Stimulated activated CD8-positive, alpha-beta memory T cell treated with anti-CD3 and anti-CD28 coated beads, Interleukin-4, amount 100 ng/mL, for 48 hours (primary cell): ENCODE measurements at places on chromosomes 11 and 22.

DNA sequence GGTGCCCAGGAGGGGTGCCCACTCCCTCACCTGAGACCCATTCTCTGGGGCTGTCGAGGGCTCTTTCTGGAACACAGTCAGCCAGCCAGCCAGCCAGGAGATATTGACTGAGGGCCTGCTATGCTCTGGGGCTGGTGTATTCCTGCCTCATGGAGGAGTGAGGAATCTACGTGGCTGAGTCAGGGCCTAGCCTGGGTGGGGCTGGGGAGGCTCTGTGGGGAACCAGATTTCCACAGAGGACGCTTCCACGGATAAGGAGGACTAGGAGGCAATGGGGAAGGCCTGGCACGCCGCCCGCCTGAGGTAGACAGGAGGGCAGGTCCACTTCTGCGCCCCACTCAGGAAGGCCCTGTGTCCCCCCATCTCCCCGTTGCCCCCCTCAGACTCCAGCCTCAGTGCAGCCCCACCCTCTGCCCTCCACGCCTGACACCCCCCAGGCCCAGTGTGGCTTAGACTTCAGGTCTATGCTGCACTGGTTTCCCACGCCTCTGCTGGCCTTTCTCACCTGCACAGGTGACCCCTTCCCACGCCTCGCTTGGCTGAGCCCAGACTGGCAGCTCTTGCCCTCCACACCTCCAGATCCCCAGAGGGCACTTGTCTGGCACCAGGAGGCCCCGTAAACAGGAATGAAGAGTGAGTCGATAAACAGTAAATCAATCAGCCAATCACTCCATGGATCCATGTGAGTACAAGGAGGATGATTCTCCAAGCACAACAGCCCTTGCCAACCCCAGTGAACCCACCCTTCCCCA is 37.5 kb downstream of the MACROD1 start:
- DNase-seq = no peak

GRCh38 chr22:24093855-24094254 is 82.8 kb downstream of the CABIN1 start:
- no peak for DNase-seq

GRCh38 chr22:26045051-26045450 is 124.2 kb upstream of the SEZ6L start:
- no peak for DNase-seq

DNA sequence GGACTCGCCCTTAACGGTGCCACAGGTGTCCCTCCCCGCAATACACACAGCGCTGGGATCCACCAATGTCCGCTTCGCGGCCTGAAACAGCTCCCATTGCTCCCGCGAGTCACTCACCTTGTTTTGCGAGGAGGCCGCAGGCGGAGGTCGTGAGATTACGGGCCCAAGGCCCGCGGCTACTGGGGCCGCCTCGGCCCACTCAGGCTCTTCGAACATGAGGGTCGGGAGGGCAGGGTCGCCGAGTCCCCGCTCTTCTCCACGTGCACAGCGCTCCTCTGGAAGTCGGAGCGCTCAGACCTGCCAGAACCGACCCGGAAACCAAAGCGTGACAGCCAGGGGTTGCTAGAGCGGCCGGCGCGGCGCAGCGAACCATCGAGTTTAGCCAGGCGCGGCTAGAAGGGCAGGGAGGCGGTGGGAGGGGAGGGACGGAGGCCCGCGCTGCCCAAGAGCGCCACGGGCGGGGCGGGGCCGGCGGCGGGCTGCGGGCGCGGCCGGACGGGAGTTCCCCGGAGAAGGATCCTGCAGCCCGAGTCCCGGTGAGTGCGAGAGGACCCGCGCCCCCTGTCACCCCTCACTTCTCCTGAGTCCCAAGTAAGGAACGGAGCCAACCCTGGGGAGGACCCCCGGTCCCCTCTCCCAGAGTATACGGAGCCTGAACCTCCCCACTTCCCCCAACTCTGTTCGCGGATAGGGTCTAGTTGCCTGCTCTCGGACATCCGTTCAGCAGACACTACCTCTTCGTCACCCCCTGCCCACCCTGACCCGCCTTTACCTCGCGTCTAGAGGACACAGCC is at the start of the genes ILK and RRP8:
Gene ILK, plus strand, starts transcription at position 488 of the 794 bp plus-strand sequence. CDS start 498 bp downstream, outside the sequence.
Gene RRP8, minus strand, starts transcription at position 330 of the 794 bp plus-strand sequence. Its CDS starts 114 bp downstream, at position 216.
- DNase-seq = peak; percentile 92

- DNase-seq = no peak
These were observed 87.7 kb downstream of the PDE2A start for GRCh38 chr11:72586321-72587090.

DNA sequence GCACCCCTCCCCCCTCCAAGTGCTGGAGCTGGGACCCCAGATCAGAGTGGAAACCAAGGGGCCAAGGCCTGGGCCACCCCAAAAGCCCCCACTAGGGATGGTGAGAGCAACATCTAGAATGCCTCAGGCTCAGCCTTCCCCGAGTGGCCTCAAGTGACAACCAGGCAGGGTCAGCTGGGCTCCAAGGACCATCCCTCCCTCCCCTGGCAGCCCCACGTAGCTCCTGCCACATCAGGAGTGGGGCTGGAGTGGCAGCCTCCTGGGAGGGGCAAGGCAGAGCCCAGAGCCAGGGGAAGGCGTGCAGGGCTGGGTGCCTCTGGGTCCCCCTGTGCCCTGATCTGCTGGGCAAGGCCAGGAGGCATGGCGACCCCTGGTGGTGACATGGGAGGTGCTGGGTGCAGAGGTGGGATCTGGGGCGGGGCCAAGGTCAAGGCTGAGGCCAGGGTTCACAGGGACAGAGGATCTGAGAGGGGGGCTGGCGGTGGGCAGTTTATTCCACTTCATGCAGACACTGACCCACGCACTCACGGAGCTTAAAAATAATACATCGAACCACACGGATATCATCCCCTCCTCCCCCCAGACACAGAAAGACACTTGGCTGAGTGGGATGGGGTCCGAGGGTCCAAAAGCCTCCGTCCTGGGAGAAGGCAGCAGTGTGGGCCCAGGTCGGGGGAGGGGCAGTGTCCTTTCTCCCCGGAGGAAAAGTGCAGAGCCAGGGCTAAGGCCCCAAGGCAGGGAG is 15.8 kb upstream of the EHD1 start:
- DNase-seq = peak; percentile 99

- DNase-seq = no peak
These were observed 93.8 kb downstream of the MIAT start for GRCh38 chr22:26751217-26751616.

DNA sequence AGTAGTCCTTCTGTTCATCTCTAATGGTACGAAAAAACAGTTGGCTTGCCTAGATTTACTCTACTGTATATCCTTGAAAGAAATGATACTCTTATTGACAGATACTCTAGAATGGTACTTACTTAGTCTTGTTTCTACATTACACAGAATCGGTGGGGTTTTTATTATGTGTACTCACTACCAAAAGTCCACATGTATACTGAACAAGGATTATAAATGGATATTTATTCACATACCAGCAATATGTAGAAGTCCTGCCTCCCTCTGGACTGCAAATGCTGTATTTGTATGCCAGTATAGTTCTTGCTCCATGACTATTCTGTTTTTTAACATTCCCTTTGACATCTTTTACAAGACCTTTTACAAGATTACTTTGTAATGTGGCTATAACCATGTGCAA is 13.9 kb downstream of the PCF11 start:
- DNase-seq = no peak

DNA sequence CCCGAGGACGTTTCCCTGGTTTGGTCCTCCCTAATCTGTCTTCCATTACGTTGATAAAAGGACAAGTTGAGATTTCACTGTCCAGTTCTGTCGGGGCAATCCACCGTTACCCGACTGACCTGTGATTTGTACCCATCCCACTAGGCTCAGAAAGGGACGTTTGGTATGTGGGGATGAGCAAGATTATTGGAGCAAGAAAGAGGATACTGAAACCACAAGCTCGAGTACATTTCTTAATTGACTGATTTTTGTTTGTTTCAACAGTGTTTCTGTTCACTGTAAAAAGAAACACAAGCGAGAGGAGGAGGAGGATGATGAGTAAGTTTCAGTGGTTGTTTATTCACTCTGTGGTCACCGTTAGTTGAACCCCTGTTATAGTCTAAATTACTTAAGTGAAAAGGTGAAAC is 969 bp downstream of the CCDC117 start:
- DNase-seq = no peak

GRCh38 chr11:77876045-77876444 is 55.1 kb downstream of the AAMDC start:
- no peak for DNase-seq

DNA sequence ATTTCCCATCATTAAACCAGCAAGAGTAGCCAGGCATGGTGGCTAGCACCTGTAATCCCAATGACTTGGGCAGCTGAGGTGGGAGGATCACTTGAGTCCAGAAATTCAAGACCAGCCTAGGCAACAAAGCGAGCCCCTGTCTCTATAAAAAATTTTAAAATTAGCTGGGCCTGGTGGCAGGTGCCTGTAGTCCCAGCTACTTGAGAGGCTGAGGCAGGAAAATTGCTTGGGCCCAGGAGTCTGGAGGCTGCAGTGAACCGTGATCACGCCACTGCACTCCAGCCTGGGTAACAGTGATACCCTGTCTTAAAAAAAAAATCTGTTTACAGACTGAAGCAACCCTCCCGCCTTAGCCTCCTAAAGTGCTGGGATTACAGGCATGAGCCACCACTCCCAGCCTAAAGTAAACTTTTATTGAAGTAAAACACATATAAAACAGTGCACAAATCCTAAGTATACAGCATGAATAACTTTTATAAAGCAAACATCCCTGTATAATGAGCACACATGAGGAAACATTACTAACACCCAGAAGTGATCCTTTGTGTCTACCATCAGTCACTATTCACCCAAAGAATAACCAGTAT is 12.6 kb downstream of the UCP3 start:
- DNase-seq = peak; percentile 30

- DNase-seq = no peak
These were observed 51.3 kb downstream of the RPL27A start for GRCh38 chr11:8733852-8734251.

DNA sequence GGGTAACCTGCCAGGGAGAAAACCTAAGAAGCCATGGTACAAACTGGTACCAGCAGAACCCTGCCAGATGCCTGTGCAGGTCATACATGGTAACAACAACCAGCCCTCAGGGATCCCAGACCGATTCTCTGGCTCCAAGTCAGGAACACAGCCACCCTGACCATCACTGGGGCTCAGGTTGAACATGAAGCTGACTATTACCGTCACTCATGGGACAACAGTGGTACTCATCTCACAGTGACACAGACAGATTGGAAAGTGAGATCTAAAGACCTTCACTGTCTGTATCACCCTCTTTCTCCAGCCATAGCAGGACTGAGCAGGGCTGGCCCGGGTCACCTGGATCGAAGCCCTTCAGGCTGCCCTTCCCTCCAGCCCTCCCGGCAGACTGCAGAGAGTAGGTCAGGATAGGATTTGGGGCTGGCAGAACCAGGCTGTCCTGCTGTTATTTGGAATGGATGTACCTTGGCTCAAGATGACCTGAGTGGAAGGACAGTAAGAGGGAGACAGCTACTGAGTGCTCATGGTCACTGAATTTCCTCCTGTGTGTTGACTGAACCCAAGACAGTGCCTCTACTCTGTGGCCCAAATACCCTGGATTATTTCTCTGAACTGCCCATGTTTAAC is 94.7 kb downstream of the GGTLC2 start:
- no peak for DNase-seq

DNA sequence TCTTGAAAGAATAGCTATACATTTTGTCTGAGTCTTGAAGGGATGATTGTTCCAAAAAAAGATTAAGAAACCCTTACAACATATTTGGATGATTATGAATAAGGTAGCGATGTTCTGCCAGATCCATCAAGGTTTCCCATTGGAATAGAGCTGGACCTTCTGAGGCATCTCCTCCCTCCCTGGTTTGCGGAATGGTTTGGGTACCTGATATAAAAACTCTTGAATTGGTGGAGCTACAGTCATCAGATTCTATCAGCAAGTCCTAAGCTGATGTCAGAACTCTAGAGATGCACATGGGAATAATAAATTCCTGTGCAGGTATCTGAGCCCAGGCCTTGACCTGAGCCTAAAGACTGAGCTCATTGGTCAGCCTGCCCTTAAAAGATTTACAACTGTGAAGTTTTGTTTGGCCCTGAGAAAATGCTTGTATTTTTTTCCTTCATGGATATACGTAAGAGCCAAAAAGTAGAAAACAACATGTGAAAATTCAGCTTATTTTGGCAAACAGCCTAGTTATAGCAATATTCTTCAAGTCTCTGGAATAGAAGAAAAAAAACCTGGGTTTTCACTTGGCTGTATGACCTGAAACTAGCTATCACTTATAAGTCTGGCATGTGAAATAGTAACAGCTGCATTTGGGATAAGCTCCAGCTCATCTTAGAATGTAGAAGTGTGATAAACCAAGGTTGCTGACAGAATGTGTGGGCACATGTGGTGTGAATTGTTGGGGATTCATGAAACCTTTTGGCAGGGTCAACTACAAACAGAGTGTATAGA is 265.7 kb upstream of the CTSC start:
- no peak for DNase-seq
